Ascending aorta (tissue), 2 donors: ENCODE measurements at places on chromosomes 5 and 9.
A peak's percentile ranks its signal among the peaks of the same experiment; 100 is the strongest.

DNA sequence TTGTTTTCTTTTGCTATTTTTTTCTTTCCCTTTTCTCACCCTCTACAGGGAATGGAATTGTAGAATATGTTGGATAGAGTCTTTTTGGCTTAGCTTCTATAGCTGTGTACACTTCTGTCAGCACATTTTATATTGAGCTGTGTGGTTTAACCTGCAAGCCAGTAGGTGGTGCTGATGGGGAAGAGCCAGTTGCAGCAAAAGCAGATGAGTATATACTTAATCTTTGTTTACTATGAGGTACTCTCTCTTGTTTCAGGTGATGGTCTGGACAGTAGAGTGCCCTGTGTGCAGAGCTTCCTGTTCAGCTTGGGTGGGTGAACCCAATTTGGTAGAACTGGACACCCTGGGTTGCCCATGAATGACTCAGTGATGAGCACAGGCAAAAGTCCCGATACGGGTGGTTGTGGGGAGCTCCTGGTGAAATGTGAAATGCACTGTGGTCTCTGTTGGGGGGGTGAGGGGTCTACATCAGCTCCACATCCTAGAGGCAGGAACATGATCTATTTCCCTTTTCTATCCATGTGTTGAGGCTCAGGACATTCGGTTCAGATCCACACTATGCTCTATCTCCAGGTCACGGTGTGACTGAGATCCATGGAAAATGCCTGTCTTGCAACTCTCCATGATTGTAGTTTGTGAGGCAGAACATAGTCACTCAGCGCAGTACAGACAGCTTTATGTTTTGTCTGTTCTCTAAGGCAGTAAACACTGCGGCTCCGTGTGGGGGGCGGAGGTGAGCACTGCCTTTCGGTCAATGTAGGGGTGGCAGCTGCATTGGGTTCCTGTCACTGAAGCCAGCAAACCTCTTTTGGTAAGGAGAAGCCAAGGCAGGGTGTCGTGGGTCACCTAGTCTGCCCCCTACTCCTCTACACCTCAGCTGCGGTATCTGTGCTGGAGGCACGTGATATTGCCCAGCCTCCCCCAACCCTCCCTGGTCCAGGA is 353.2 kb downstream of the PRR16 start:
- no peaks in the 10 kb centered on the region for H3K27me3 ChIP-seq
- H3K27ac ChIP-seq: no peak overlapping the region
- no peak for DNase-seq
- H3K4me1 ChIP-seq: no peaks in the 10 kb centered on the region

GRCh38 chr5:168202996-168203395 is 88.4 kb upstream of the WWC1 start:
- H3K27me3 ChIP-seq: no peaks in the 10 kb centered on the region
- no peak overlapping the region for H3K4me3 ChIP-seq
- H3K4me1 ChIP-seq: no peaks in the 10 kb centered on the region
- no peak overlapping the region for H3K27ac ChIP-seq
- no peaks in the 10 kb centered on the region for H3K36me3 ChIP-seq

- no peaks in the 10 kb centered on the region for H3K4me1 ChIP-seq
- DNase-seq: peak; percentile 33
- no peak overlapping the region for H3K4me3 ChIP-seq
- no peaks in the 10 kb centered on the region for H3K27me3 ChIP-seq
- H3K27ac ChIP-seq: no peak overlapping the region
Measured at GRCh38 chr9:93258419-93258817, 74.5 kb downstream of the WNK2 start.

- no peaks in the 10 kb centered on the region for H3K4me1 ChIP-seq
- peaks cover 6% of the 10 kb centered on the region for H3K27me3 ChIP-seq
- DNase-seq: no peak
- H3K36me3 ChIP-seq: no peaks in the 10 kb centered on the region
- H3K4me3 ChIP-seq: no peak overlapping the region
Measured at GRCh38 chr9:69817202-69817601, 3.4 kb upstream of the CFAP95 start.

DNA sequence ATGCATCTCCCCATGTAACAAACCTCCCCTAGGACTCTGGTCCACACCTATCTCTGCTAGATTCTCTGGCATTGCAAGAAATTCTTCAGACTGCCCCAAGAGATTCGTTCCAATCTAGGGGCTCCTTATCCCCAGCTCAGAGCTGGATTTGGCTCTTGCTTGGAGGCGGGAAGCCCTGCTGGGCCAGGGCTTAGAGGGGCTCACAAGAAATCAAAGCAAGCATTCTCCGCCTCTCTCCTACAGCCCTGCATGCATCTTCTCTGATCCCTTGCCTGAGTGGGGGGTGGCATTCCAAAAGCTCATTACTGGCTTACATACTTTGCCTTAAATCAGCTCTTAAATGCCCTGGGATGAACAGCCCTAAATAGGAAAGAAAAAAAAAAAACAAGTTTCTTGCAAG is 75.8 kb downstream of the KCNIP1 start:
- H3K36me3 ChIP-seq: no peaks in the 10 kb centered on the region
- DNase-seq: no peak
- no peaks in the 10 kb centered on the region for H3K27me3 ChIP-seq
- H3K4me1 ChIP-seq: no peaks in the 10 kb centered on the region
- no peak overlapping the region for H3K27ac ChIP-seq

DNA sequence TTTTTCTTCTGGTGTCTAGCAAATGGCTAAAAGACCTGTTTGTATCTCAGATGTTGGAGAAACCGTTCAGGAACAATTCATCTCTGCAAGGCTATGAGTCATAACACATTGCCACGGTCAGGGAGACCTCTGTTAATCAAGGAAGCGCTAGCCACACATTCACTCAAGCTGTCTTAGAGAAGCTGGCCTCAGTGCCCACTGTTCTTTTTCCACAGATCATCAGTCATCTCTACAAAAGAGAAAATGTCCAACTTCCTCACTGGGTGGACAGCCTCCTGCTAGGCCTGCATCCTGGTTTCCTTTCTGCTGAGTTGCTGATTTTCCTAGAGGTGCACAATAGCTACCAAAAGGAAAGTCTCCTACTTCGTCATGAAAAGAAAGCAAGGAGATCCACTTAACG is 360.5 kb downstream of the BNC2 start:
- H3K4me3 ChIP-seq: no peak overlapping the region
- peak overlapping the region; percentile 27 for H3K27ac ChIP-seq
- H3K27me3 ChIP-seq: no peaks in the 10 kb centered on the region
- DNase-seq: no peak

DNA sequence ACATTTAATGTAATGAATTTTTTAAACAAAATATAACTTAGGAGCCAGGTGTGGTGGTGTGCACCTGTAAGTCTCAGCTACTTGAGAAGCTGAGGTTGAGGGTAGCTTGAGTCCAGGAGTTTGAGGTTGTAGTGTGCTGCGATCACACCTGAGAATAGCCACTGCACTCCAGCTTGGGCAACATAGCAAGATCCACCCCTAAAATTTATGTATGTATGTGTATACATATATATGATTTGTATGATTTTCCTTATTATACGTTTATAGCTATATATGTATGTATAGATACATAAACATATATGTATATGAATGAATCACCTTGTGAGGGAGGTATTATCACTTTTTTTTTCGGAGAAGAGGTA is 653 bp upstream of the CCNI2 start:
- H3K36me3 ChIP-seq: no peaks in the 10 kb centered on the region
- peak overlapping the region; percentile 68 for H3K4me3 ChIP-seq
- peaks cover 4% of the 10 kb centered on the region for H3K4me1 ChIP-seq

GRCh38 chr5:113321276-113321675 is 113.5 kb downstream of the TSSK1B start:
- no peaks in the 10 kb centered on the region for H3K4me1 ChIP-seq
- no peak for DNase-seq
- no peaks in the 10 kb centered on the region for H3K27me3 ChIP-seq
- no peak overlapping the region for H3K27ac ChIP-seq
- no peaks in the 10 kb centered on the region for H3K36me3 ChIP-seq

DNA sequence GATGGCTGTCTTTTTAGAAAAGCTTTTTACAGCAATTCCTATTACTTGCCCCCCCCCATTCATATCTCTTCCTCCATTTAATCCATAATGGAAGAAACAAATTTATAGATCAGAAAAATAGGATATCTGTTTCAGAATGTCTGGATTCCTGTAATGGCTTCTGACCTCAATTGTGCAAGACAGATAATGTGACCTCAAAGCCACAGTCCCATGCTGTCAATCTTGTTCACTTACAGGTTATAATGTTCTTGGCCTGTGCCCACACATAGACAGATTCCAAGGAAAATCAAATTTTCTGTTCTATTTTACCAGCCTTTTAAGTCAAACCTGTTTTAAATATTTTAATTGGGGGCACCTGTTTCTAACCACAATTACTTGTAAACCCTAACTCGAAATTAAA is 143.4 kb downstream of the ENTREP1 start:
- H3K27me3 ChIP-seq: no peaks in the 10 kb centered on the region
- no peaks in the 10 kb centered on the region for H3K4me1 ChIP-seq
- no peaks in the 10 kb centered on the region for H3K36me3 ChIP-seq
- DNase-seq: no peak
- no peak overlapping the region for H3K4me3 ChIP-seq
- no peak overlapping the region for H3K27ac ChIP-seq

- no peaks in the 10 kb centered on the region for H3K27me3 ChIP-seq
- H3K4me3 ChIP-seq: no peak overlapping the region
- no peaks in the 10 kb centered on the region for H3K36me3 ChIP-seq
- no peak for DNase-seq
- no peaks in the 10 kb centered on the region for H3K4me1 ChIP-seq
Measured at GRCh38 chr5:100799166-100799565, 103.9 kb downstream of the ST8SIA4 start.

GRCh38 chr9:124298646-124299235 is 41.0 kb downstream of the NEK6 start:
- H3K36me3 ChIP-seq: peaks cover 23% of the 10 kb centered on the region
- H3K27ac ChIP-seq: no peak overlapping the region
- H3K27me3 ChIP-seq: no peaks in the 10 kb centered on the region
- no peak overlapping the region for H3K4me3 ChIP-seq
- no peak for DNase-seq
- H3K4me1 ChIP-seq: peaks cover 29% of the 10 kb centered on the region

- no peak for DNase-seq
- no peaks in the 10 kb centered on the region for H3K36me3 ChIP-seq
- H3K4me1 ChIP-seq: peaks cover 4% of the 10 kb centered on the region
- H3K27ac ChIP-seq: no peak overlapping the region
- no peak overlapping the region for H3K4me3 ChIP-seq
Measured at GRCh38 chr5:132003170-132003744, 8.2 kb downstream of the ACSL6 start.

DNA sequence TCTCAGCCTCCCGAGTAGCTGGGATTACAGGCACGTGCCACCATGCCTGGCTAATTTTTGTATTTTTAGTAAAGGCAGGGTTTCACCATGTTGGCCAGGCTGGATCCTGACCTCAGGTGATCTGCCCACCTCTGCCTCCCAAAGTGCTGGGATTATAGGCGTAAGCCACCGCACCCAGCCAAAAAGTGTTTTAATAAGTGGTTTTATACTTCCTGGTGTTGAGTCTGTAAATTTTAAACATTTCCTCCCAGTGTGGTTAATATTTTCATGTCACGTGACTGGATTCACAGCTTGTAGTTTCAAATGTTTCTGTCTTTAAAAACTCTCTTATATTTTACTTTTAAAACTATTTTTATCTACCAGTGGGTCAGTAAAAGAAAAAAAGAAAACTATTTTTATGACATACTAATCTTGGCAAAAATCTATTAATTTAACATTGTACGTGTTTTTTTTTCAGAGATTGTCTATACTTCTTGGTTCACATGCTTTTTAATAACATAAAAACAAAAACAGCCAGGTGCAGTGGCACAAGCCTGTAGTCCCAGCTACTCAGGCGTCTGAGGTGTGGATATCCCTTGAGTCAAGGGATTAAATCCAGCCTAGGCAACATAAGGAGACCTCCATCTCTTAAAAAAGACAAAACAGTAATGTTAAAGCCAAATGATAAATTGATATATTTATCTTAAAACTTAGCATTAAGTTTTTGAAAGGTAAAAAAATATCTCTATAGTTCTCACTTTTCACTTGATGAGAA is 117.1 kb downstream of the DMXL1 start:
- DNase-seq: no peak
- no peaks in the 10 kb centered on the region for H3K27me3 ChIP-seq
- H3K4me1 ChIP-seq: no peaks in the 10 kb centered on the region
- H3K36me3 ChIP-seq: peaks cover 5% of the 10 kb centered on the region
- no peak overlapping the region for H3K4me3 ChIP-seq
- H3K27ac ChIP-seq: no peak overlapping the region

DNA sequence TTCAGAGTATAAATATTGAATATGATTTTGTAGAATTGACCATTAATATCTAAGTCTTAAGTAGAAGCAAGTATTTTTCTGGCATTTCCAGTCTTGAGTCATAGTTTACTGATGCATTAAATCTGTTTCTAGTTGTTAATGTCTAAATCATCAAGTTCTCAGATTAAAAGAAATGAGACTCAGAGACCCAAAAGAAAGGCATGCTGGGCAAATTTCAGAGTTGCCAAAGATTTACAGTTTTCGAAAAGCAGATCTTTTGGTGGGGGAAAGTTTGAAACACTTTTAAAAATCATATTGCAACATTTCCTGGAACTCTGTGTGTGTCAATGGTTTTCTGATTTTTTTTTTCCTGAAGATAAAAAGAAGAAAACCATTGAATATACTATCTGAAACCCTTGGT is 60.9 kb downstream of the ANKRD55 start:
- H3K27me3 ChIP-seq: no peaks in the 10 kb centered on the region
- H3K4me1 ChIP-seq: no peaks in the 10 kb centered on the region
- H3K27ac ChIP-seq: no peak overlapping the region
- H3K36me3 ChIP-seq: no peaks in the 10 kb centered on the region
- no peak overlapping the region for H3K4me3 ChIP-seq
- no peak for DNase-seq

DNA sequence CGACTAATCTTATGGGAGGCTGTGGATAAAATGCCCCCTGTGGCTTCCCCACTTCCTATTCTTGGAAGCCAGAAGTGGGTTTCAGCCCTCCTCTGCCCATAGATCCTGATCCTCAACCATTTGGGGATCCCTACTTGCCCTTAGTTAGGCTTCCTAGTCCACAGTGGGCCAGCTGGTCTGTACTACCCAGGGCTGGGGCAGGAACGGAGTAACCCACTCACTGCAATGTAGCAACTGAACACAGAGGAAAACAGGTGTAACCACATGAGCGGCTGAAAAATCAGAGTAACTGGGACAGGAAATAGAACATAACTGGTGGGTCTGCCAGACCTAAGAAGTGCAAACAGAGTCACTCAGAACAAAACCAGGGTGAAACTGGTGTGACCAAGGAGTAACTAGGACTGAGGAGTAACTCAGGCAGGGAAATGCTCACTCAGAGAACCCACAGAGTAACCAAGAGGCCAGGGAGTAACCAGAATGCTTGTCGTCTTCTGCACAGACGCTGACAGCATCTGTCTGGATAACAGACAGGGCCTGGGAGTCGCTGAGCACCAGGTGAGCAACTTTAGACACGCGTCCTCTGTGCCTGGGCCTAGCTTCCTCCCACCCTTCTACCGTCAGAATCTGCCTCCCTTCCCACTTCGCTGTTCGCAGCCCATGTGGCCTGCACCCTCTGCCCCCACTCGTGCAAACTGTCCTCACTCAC is 1.0 kb downstream of the AQP3 start:
- H3K36me3 ChIP-seq: no peaks in the 10 kb centered on the region
- H3K27ac ChIP-seq: no peak overlapping the region
- H3K4me3 ChIP-seq: peak overlapping the region; percentile 67
- H3K27me3 ChIP-seq: no peaks in the 10 kb centered on the region
- H3K4me1 ChIP-seq: peaks cover 7% of the 10 kb centered on the region

- H3K4me3 ChIP-seq: no peak overlapping the region
- no peak overlapping the region for H3K27ac ChIP-seq
- no peaks in the 10 kb centered on the region for H3K27me3 ChIP-seq
- H3K4me1 ChIP-seq: no peaks in the 10 kb centered on the region
- DNase-seq: no peak
Measured at GRCh38 chr5:1745796-1746370, 53.8 kb downstream of the MRPL36 start.

- H3K36me3 ChIP-seq: no peaks in the 10 kb centered on the region
- DNase-seq: no peak
- H3K4me3 ChIP-seq: no peak overlapping the region
- no peak overlapping the region for H3K27ac ChIP-seq
Measured at GRCh38 chr5:100777680-100778300, 125.3 kb downstream of the ST8SIA4 start.
